Skin of body (tissue), 3 donors: ENCODE measurements at places on chromosomes 2 and 18. TPM values are rescaled to one million over a fixed set of nuclear protein-coding genes. Genes with fewer than 3 reads are reported as not detected.

DNA sequence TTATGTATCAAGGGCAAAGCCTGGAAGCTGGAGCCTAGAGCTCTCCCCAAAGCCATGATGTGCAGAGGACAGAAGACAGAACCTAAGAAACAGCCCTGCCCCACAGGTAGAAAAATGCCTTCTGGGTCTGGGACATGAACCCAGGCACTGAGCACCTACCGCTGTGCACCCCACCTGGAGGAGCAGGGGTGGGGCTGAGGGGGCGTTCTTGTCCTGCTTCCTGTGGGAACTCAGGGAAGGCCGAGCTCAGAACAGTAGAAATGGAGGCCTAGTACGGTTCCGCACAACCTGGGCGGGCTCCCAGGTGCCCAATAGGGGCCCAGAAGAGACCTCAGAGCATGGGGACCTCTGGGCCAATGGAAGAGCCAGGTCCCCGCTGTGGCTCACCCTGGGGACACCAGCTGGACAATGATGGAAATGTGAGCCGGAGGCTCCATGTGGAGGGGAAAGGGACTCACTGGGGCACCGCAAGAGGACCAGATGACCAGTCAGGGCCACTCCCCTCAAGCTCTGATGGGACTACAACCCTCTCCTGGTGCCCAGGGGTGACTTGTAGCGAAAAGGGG, 3.2 kb downstream of the CRACDL start:
- no peak for DNase-seq

Gene EFEMP1
- total RNA-seq: 68.7 TPM

Gene DCC
- total RNA-seq: 2.0 TPM

- DNase-seq: no peak
Observed at GRCh38 chr2:67041051-67041450, 356.1 kb upstream of the ETAA1 start.
